ENCODE measurements at places on chromosomes 6 and 20.
A peak's percentile ranks its signal among the peaks of the same experiment; 100 is the strongest.

- DNase-seq: no peak
Observed at GRCh38 chr6:112173221-112173804, 81.1 kb downstream of the LAMA4 start.

GRCh38 chr6:35082733-35083403 lies 58.3 kb downstream of the TCP11 start:
- no peak for DNase-seq

- no peak for DNase-seq
Observed at GRCh38 chr6:5206920-5207561, 53.7 kb downstream of the LYRM4 start.

DNA sequence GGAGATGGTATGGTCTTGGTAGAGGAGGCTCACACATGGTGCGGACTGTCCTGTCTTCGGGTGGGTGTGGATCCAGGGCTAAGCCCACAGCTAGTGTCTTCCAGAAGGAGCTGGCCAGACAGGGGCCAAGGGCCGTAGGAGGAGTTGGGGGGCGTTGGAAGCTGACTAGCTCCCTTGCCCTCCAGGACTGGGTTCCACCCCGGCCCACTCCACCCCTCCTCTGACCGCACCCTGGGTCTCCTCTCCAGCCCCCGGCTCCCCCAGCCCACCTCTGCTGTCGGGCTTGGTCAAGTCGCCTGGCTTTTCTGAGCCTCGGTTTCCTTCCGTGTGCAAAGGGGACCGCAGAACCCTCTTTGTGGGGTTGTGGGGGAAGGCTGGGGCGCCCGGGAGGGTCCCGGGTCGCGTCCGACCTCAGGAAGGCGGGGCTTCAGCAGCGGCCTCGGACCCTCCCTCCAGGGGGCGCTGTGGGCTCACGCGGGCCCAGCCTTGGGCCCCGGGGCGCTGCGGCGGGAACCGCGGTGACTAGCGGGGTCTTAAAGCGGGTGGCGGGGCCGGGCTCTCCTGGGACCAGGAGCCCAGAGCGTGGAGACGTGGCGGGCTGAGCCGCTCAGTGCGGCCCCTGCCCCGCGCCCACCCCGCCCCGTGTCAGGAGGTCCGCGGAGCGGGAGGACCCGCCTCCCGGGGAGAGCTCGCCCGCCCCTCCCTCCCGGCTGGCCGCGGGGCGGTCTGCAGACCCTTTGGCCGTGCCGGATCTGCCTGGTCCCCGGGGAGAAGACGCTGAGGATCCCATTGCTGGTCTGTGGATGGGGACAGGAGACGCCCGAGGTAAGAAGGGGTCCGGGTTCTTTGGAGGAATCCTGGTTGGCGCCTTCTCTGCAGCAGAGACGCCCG lies 5.4 kb downstream of the NPBWR2 start:
- peak; percentile 53 for DNase-seq

DNA sequence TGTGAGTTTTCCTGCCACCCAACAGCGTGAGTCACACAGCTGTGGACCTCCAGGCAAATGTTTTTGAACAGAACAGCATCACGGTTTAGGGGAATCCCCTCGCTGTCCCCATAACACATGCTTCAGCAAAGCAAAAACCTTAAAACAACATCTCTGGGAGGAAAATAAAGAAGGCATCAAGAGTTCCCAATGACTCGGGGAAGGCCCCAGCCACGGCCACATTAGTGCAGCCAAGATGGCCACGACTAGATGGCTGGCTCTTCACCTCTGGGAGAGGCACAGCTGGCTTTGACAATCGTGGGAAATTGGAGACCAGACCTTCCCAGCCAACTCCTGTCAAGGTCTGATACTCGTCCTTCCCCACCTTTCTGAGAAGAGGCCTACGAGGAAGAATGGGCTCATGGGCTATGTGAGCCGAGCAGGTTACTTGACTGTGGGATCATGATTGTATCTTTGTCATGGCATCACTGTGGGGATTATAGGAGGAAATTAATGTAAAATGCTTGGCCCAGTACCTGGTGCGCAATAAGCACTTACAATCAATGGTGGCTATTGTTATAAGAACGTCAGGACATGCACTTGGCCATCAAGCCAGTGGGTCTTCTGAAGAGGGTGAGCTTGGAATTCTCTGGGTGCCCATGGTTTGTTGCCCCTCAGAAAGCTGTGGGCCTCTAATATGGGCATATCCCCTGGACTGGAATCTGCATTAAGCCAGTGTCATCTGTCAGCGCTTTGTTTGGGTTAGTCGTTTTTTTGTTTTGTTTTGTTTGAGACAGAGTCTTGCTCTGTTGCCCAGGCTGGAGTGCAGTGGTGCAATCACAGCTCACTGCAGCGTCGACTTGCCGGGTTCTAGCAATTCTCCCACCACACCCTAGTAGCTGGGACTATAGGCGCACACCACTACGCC lies 43.6 kb downstream of the FGD2 start:
- DNase-seq: no peak

DNA sequence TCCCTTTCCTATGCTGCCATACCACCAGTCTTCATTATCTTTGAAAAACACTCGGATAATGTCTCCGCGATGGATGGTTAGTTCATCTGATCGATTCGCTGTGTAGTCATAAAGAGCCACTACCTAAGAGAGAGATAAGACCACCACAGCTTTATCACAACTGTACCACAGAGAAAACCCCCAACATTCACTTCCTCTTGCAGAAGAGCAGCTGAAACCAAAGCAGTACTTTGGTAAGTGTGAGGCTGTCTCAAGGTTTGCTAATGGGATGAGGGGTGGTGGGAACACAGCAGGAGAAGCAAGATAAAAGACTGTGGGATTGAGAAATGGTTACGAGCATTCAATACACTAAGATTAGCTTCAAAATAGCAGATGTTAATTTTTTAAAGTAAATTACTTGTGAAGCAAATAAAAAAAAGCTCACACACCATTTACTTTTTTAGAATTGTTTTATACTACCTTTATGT lies 142.1 kb downstream of the MYB start:
- no peak for DNase-seq

DNA sequence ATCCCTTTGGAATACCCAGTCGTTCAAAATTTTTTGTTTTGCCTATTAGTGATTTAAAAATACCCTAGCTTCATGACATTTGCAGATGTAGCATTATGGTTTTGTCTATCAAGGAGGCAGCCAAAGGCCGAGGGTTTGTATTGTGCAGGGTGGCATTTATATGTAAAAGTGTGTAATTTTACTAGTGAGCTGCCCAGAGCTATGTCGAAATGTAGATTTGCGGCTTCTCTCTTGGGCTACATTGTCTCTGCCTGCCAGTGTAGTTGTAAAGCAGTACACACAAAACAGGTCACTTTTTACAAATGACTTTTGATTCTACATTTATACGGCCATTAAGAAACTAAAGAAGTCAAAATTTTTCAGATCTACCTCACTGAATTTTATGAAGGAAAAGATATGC lies 87.7 kb downstream of the TSHZ2 start:
- DNase-seq: no peak

DNA sequence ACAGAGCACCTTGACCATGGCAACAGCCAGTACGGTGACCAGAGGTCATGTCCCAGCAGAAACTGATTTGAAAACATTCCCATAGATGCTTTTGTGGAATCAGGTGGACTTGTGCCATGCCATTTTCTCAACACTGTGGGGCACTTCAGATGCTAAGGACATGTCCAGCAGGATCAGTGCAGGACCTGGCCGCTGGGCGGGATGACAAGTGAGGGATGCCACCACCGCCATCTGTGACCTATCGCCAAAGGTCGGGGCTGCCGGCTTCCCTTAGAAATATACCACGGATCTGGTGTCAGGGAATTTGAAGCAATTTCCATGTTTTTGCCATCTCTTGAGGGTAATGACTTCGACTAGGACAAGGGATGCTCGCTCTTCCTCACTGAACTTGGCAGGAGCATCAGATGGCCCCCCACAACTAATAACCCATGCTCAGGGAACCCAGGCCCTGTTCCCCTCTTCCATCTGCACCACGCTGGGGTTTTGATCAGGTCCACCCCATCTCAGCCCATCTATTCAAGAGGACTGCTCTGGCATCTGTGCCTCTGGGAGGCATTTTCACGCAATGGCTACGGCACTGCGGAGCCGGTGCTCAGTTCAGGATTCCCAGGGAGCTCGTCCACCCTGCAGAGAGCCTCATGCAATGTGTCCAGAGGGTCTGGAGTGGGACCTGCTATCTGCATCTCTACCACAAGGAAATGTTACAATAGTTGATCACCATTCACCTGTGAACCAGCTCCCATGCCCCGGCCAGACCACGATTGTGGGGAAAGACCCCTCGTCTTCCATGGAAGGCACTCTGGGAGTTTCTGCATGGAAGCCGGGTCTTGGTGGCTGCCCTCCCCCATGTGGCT lies 302.6 kb downstream of the TAF4 start:
- no peak for DNase-seq

DNA sequence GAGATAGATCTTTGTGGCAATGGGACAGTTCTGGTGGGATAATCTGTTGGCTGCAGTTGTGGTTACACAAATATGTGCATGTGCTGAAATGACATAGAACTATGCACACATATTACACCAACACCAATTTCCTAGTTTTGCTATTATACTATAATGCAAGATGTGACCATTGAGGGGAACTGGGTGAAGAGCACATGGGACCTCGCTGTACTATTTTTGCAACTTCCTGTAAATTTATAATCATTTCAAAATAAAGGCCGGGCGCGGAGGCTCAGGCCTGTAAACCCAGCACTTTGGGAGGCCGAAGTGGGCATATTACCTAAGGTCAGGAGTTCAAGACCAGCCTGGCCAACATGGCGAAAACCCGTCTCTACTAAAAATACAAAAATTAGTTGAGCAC lies 8.7 kb downstream of the ARMC12 start:
- DNase-seq: no peak

DNA sequence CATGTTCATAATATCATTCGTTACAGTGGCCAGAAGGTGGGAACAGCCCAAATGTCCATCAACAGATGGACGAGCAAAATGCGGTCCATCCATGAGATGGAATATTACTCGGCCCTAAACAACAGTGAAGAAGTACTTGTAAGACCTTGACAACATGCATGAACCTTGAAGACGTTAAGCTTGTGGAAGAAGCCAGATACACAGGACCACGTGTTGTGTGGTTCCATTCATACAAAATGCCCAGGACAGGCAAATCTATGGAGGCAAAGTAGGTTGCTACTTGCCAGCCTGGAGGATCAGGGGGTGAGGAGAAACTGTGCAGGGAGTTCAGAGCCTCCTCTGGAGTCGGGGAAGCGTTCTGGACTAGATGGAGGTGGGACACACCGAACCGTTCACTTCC lies 207.1 kb downstream of the ERMARD start:
- DNase-seq: no peak

GRCh38 chr6:123925350-123925749 lies 121.7 kb downstream of the NKAIN2 start:
- peak; percentile 18 for DNase-seq

GRCh38 chr6:134628154-134628553 lies 310.2 kb upstream of the SGK1 start:
- no peak for DNase-seq

GRCh38 chr6:163667372-163668060 lies 253.0 kb downstream of the QKI start:
- peak; percentile 17 for DNase-seq

DNA sequence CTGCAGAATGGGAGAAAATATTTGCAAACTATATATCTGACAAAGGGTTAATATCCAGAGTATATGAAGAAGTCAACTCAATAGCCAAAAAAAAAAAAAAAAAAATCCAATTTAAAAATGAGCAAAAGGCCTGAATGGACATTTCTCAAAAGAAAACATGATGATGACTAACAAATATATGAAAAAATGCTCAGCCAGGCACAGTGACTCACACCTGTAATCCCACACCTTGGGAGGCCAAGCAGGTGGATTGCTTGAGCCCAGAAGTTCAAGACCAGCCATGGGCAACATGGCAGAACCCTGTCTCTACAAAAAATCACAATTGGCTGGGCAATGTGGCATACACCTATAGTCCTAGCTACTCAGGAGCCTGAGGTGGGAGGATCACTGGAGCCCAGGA lies 2.1 kb upstream of the ECHDC1 start:
- no peak for DNase-seq

GRCh38 chr6:44869321-44869897 lies 458.7 kb upstream of the RUNX2 start:
- no peak for DNase-seq

- DNase-seq: no peak
Observed at GRCh38 chr6:130482645-130483390, 117.0 kb downstream of the TMEM200A start.

DNA sequence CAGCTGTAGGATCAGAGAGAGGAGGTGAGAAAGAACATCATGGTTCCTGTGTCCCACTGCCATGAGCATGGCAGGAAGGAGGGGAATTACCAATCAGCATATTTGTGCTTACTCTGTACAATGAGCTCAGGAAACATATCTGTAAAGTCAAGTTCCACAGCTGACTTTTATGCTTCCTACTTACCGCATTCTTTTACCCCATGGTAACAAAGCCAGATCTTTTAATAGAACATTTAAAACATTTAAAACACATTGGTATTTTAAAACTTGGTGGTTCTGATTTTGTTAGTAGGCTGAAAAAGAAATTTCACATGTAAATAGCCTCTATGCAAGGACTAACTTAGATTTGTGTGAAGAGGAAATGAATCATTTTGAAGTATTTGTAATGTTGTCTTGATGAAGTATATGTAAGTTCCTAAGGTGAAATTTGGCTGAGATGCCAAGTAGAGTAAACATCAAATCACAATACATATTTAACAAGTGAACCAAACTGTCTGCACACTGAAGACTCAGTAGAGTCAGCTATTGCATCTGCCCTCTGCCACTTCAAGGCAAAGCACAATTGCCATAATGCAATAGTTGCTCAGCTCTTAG lies 114.7 kb downstream of the GJA10 start:
- DNase-seq: no peak

DNA sequence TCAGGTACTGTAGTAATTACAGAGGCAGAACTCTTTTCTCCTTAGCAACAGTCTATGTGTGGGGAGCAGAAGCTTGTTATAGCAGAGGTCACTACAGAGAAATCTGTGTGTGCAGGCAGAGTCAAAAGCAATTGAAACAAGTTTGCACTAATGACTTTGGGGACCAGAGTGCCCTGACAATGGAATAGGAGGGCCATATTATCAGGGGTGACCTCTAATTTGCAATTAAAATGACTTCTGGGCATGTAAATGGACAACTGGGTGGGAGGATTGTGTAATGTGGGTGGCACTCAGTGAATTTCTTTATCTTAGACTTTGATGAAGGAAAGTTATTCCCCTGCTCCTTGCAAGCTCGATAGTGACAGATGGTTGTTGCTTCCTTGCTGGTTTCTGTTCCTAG lies 127.2 kb downstream of the PLCB4 start:
- DNase-seq: no peak

DNA sequence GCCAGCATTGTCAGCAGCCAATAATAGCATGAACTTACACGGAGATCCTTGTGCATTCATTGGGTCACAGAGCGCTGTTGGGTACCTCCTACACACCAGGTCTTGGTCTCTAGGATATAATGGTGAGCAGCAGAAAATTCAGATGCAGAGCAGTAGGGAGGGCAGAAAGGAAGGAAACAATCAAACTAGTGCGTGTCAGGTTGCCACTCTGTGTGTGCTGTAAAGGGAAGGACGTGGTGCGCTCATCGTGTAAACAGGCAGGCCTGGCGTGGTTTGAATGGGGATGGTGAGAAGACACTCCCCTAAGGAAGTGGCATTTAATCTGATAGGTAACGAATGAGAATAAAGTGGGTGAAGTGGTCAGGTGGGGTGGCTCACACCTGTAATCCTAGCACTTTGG lies 336.4 kb downstream of the CDH26 start:
- DNase-seq: no peak
